ENCODE measurements at places on chromosomes 3 and 15. TPM values are rescaled to one million over a fixed set of nuclear protein-coding genes. Genes with fewer than 3 reads are reported as not detected.

- no peak for DNase-seq
Observed at GRCh38 chr3:72590732-72591221, 257.5 kb downstream of the SHQ1 start.

- no peak for DNase-seq
Observed at GRCh38 chr3:188796122-188796631, 375.6 kb upstream of the TPRG1 start.

- no peak for DNase-seq
Observed at GRCh38 chr3:20137647-20138046, 48.4 kb downstream of the SGO1 start.

DNA sequence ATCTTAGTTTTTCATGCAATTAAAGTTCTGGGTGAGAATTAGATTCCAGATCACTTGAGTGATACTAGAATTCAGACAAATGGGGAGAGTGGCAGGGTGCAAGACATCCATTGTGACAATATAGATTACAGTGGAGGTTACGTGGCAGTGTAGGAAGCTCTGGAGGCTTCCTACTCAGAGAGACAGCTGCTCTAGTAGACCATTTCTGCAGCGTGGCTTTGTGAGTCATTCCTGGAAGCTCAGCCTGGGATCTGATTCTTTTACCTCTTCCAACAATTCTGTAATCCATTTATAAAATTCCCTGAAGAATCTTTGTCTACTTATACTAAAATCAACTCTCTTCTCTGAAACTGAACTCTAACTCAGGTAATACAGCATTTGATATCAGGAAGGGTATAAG, 90.4 kb upstream of the ASB14 start:
- no peak for DNase-seq

DNA sequence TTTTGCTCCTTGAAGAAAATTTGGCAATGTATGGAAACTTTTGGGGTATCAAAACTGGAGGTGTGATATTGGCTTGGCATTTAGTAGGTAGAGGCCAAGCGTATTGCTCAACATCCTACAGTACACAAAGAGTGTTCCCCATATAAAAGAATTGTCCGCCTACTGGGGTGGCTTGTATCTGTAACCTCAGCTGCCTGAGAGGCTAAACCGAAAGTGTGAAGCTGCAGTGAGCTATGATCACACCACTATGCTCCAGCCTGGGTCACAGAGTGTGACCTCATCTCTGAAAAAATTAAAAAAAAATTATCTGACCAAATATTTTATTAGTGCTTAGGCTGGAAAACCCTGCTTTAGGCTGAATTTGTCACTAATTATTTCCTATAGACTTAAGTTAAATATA, 483.9 kb downstream of the PYDC2 start:
- no peak for DNase-seq

DNA sequence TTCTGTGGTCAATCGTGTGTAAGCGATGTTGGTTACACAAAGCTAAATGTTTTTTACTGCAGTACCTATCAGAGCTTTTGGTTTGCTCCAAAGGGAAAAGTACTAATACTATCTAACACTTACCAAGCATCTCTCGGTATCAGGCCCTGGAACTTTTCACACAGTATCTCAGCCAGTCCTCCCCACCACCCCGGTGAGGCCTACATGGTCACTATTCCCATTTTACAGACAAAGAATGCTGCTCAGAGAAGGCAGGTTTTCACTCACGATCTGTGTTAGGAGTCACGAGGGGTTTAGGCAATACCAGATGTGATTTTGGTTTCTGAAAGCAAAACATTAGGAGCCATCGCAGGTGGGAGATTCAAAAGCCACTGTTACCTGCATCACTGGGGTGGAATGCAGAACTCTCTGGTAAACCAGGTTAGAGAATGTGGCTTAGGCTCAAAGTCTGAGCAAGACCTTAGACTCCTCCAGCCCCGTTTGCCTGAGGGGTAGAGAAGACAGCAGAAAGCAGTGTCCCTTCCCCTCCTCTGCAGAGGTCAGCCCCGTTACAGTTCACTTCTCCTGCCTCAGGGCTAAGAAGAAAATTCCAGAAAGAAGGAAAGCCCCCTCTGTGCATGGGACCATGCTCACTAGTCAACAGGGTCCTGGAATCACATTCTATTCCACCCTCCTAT, 57.2 kb downstream of the XXYLT1 start:
- no peak for DNase-seq

EIF4G1 gene
- polyA plus RNA-seq = 207 TPM

GRCh38 chr3:65734382-65734781, 304.3 kb downstream of the MAGI1 start:
- no peak for DNase-seq

DNA sequence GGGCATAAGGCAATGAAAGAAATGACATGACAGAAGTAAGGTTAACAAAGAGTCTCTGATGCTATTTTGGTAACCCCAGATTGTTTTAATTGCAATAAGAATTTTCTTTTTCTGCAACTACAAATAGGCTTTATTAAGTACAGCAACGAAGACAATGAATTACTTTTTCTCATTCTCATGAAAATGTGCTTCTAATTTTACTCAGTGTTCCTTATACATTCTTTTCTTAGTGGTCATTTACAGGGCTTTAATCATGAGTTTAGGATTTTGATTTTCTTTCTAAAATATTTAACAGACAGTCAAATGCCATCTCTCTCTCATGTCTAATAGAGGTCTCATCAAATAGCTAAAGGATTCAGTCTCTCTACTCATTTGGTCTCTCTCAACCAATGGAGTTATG, 452.1 kb downstream of the RAP2B start:
- no peak for DNase-seq

Measured in renal pelvis (tissue), 12 donors.